Activated naive CD4-positive, alpha-beta T cell (primary cell): ENCODE measurements at places on chromosomes 12 and 14.

- DNase-seq: no peak
Observed at GRCh38 chr12:92601176-92601575, 101.6 kb upstream of the PLEKHG7 start.

- no peak for DNase-seq
Observed at GRCh38 chr14:51922624-51923023, 62.2 kb downstream of the GNG2 start.

DNA sequence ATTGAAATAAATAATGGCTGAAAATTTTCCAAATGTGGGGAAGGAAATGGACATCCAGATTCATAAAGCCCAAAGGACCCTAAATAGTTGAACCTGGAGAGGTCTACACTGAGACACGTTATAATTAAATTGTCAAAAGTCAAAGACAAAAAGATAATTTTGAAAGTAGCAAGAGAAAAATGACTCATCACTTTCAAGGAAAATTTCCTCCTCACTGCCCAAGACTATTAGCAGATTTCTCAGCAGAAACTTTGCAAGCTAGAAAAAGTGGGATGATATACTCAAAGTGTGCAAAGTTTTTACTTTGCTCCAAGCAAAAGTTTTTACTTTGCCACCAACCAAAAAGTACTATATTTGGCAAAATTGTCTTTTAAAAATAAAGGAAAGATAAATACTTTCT, 15.9 kb upstream of the KRT83 start:
- no peak for DNase-seq

GRCh38 chr12:90299666-90300065, 591.0 kb upstream of the ATP2B1 start:
- no peak for DNase-seq

DNA sequence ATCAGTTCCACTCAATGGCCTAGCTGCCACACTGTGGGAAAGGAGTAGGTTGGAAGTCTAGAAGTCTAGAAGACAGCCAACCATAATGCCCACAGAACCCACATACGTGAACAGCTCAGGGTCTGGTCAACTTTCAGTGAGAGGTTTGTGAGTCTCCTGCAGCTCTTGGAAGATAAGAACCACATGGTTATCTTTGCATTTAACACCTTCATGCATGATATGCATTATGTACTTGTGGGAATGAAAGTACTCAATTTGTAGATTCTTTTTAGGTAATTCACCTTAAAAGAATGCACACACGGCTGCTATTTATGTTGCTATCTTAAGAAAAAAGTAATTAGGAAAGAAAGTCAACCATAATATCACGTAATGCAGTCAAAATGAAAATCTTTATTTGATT, 126.7 kb downstream of the ESRRB start:
- DNase-seq: no peak

DNA sequence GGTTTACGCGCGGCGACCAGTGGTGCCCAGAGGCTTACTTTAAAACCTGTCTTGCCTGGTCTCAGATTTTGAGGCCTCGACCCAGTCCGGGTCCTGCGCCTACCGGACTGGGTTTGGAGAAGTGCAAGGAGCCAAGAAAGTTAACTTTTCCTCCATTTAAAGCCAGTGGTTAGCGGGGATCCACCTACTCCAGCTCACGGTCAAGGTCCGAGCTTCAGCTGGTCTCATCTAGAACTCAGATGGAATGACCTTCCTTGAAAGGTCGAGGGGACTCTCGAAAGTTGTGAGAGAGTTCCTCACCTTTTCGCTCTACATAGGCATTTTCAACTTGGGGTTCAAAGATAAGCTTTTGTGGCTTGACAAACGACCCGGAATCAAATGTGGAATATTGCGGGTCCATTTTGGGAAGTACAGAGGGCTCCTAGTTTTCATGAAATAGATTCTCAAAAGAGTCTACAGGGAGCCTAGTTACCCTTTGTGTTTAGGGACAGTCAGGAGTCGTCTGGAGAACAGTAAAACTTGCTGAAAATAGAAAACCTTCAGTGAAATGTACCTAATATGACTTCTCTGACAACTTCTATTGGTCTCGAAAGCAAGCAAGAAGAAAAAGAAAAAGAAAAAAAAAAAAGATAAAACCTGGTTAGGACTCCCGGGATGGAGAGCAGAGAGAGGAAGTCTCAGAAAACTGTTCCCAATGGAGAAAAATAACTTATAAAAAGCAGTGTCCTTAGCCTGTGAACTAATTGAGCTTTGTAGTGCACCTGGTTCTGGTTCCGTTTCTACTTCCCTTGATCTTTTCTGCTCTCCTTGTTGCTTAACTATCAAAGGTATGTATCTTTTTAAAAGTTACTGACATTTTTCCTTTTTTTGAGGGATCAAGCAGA, 1.4 kb downstream of the KCNMB4 start:
- no peak for DNase-seq

DNA sequence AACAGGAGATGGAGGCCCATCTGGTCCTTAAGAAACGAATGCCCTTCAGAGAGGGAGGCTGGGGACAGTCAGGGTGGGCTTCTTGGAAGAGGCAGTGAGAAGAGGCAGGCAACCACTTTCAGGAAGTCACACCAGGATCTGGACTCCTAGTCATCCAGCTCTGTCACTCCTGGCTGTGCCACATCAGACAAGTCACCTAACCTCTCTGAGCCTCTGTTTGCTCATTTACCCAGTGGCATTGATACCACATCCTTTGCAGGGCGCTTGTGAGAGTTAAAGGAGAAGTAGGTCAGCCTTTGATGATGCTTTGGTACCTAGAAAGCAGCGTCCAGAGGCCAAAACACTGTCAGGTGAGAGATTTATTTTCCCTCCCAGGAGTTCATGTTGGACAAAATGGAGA, 11.1 kb downstream of the CCDC197 start:
- no peak for DNase-seq

DNA sequence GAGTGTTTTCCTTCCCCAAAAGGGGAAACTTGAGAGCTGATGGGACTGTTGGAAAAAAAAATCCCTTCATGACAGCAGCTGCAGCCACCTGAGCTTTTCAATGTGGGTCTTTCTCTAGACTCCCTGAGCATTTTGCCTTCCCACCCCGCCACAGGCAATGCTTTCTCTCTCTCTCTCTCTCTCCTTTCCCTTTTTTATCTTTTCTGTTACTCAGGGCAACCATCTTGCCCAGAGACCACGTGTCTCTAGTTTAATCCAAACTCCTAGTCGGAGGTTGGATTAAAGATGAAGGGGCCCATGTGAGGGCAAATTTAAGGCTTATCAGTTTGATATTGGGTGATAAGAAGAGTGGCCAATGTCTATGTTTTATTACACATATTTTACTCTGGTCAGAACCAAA, 25.9 kb upstream of the B4GALNT1 start:
- no peak for DNase-seq

- no peak for DNase-seq
Observed at GRCh38 chr12:66929121-66929520, 250.2 kb upstream of the GRIP1 start.

DNA sequence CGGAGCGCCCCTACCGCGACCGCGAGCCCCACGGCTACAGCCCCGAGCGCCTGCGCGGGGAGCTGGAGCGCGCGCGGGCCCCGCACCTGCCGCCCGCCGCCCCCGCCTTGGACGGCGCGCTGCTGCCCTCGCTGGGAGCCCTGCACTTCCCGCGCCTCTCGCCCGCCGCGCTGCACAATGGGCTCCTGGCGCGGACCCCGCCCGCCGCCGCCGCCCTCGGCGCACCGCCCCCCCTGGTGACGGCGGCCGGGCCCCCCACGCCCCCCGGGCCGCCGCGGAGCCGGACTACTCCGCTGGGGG, 27.0 kb downstream of the LRCOL1 start:
- no peak for DNase-seq

DNA sequence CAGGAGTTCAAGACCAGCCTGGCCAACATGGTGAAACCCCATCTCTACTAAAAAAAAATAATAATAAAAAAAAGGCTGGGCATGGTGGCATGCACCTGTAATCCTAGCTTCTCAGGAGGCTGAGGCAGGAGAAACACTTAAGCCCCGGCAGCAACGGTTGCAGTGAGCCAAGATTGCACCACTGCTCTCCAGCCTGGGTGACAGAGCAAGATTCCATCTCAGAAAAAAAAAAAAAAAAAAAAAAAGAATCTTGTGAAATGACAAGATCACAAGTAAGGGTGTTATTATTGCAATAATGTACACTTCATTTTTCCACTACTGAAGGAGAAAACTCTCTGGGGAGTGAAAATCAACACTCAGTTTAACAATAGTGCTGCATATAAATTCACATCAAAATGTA, 8.8 kb upstream of the PTGR2 start:
- no peak for DNase-seq

DNA sequence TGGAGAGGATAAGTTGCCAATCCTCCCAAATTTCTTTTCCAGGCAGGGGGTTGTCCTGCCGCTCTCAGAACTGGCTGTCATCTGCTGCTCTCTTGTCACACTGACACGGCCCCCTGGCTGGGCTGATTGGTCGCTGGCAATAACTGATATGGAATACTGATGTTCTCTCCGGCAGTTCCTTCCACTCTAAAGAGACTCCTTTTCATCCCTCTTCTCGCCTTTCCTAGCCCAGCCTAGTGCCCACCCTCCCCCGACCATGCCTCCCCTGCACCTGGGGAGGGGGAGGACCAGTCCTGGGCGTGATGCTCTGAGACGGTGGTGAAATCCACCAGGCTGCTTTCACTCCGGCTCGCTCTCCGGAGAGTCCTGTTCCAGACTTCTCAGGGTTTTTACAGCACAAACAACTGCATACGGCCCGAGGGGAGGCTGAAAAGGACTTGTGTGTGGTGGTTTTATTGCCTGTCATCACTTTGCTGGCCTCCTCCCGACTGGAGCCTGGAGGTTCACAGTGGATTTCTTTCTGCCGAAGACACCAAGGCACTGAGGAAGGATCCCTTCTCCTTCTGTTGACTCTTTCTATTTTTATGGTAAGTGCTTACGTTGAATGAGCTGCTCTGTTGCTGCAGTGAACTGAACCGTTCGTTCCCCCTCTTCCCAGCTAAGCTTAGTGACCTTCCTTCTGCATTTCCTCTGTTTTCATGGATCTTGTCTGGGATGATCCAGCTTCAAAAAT, at the start of gene ANO4:
ANO4 (plus strand) TSS at position 336 of the 733 bp plus-strand sequence. CDS start 107,010 bp downstream, outside the sequence.
- no peak for DNase-seq

- DNase-seq: no peak
Observed at GRCh38 chr14:88142997-88143396, 138.1 kb downstream of the GPR65 start.

DNA sequence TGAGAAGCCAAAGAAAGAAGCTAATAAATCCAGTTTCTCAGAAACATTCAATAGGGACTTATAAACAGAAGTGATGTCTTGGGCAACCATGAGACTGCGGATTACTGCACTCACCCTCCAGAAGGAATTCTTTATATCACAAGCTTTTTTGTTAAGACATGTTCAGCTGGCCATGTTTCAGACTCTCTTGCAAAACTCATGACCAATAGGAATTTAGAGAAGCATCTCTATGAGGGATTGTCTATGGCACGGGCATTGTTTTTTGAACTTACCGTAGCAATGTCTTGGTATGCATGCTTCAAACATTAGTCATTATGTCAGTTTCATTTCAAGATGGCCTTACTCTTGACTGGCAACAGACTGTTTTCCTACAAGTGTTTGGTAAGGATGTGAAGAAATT, 15.5 kb upstream of the ZNF268 start:
- DNase-seq: no peak

DNA sequence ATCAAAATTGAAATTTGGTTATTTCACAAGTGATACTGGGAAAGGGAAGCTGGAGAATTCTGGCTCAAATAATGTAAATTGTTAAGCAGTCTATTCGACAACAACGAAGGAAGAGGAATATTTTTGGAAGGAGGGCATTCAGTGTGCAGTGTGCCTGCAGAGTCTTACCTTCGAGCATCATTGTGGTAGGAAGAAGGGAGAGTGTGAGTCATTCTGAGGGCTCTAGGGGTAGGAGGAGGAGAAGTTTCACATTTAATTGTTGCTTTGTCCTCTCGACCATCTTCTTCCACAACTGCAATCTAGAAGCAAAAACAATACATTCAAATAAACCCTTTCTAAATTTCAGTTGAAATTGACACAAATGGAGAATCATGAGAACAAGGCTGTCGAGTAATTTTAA, 263.0 kb downstream of the ACSS3 start:
- DNase-seq: no peak

- DNase-seq: no peak
Observed at GRCh38 chr12:27907766-27908165, 64.8 kb downstream of the PTHLH start.

GRCh38 chr14:73630009-73630780, 14.6 kb upstream of the DNAL1 start:
- DNase-seq: no peak

DNA sequence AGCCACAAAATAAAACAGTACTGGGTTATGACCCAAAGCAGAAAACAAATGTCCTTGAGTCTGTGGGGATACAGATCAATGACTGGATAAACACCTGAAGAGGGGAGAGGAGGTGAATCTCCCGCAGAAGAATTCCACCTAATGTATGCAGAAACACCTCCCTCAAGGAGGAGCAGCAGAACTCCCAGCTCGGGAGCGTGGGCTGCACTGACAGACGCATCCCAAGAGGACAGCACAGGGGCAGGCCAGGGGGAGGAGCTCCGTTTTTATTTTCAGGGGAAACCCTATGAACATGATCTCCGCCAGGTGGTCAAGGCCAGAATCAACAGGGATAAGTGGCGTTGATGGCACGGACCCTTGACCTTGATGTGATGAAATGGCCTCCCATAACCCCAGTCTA, 41.8 kb upstream of the PPP2R5C start:
- DNase-seq: no peak

DNA sequence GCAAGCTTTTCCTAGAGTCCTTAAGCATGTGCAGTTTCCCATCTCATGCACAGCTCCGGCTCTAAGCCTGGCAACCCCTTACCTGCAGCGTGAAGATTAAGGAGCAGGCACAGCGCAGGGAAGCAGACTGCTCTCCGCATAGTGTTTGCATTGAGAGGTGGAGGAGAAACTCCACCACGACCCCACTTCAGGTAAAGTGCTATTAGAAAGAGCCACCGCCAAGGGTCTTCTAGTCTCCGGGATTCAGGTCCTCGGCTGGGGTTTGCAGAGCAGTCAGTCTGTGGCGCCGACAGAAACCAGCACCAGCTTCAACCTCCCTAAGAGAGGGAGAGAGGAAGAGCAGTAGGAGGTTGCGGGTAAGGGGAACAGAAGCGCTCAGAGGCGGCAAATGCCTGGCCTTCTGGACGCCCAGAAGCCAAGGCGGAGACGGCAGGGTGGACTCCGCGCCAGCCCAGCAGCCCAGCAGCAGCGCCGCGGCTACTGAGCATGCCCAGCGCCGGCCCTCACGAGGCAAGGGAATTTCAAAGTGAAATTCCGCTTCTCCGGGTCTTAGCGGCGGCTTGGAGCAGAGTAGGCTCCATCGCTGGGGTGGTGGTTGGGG, at the start of gene PTPRR:
PTPRR (minus strand) TSS at position 488 of the 601 bp plus-strand sequence; CDS start at position 140, 348 bp downstream.
- DNase-seq: no peak

DNA sequence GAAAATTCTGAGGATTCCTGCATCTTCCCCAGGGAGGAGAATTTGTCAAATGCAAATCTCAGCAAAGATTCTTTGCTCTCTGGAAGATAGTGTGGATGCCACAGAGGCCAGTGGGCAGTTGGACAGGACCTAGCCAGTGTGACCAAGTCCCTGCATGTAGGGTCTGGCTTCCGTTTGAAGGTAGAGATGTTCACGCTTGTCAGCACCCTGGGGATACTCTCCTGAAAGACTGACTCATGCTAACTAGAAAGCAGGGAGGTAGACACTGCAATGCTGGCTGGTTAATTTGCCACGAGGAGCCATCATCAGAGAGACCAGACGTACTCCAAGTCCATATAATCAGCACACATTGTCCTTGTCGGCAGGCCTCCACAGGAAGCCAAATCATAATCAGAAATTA, 130.1 kb downstream of the SAMD4A start:
- no peak for DNase-seq
